ENCODE measurements at places on chromosomes 3 and 15.
A peak's percentile ranks its signal among the peaks of the same experiment; 100 is the strongest.

- peak; percentile 84 for DNase-seq
These were observed 145.0 kb downstream of the STAC start for GRCh38 chr3:36525115-36525801.

DNA sequence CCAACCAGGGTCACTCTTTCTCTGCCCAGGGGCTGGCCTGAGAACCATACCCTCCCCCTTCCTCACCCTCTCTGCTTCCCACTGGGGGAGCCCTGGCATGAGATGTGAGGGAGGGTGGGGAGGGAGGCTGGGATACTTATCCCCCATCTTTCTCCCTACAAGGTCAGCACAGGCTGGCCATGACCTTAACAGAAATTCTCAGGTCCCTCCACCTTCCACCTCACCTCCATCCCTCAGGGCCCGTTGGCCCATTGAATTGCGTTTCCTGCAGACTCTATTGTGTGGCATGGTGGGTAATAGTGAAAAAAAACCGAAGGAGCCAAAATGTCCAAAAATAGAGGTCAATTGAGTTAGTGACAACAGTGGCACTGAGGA lies 159.5 kb downstream of the OR4M2 start:
- DNase-seq, result no peak

- no peak for DNase-seq
These were observed 1.5 kb downstream of the ABCC5 start for GRCh38 chr3:184016169-184016570.

- no peak for DNase-seq
These were observed 448.7 kb downstream of the TAFA4 start for GRCh38 chr3:68483601-68484000.

- no peak for DNase-seq
These were observed 95.2 kb downstream of the NUP210 start for GRCh38 chr3:13324835-13325501.

- no peak for DNase-seq
These were observed 75.9 kb downstream of the STRIT1 start for GRCh38 chr3:155217591-155217990.

- no peak for DNase-seq
These were observed 63.0 kb upstream of the LMCD1 start for GRCh38 chr3:8438507-8439079.

GRCh38 chr3:192824313-192824712 lies 93.3 kb downstream of the MB21D2 start:
- DNase-seq, result no peak

- DNase-seq, result no peak
These were observed 27.0 kb upstream of the MUC4 start for GRCh38 chr3:195838714-195839113.

- DNase-seq, result no peak
These were observed 2.8 kb downstream of the ADAMTS17 start for GRCh38 chr15:100338971-100339444.

DNA sequence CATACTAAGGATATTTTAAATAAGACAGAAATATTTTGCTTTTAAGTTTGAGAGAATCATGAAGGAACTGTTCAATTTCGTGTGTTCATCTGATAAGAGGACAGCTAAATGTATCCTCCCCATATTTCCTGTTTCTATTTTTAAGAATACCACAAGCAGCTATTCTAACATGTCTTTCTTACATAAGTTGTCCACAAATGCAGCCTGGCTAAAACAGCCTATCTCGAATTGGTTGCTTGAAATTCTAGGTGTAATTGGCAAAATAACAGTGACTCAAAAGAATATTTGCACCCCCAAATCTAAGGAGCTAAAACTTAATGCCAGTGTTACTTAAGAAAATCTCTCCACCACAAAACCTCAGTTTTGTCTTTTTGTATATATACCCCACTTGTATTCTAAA lies 35.0 kb downstream of the BTLA start:
- no peak for DNase-seq

GRCh38 chr3:134211797-134212196 lies 38.9 kb downstream of the RYK start:
- DNase-seq, result peak; percentile 19

- no peak for DNase-seq
These were observed 69.7 kb downstream of the MB21D2 start for GRCh38 chr3:192847941-192848340.

- DNase-seq, result no peak
These were observed 24.5 kb downstream of the KCNMB2 start for GRCh38 chr3:178560759-178561158.

- no peak for DNase-seq
These were observed 178.0 kb downstream of the NSMCE3 start for GRCh38 chr15:29091666-29092065.

GRCh38 chr15:41102854-41103253 lies 13.2 kb downstream of the INO80 start:
- DNase-seq, result no peak

GRCh38 chr3:185457376-185457775 lies 41.5 kb downstream of the TMEM41A start:
- DNase-seq, result no peak

- no peak for DNase-seq
These were observed 100.3 kb downstream of the FRMD5 start for GRCh38 chr15:44094781-44095180.

All from GM04504 (cell line).